MM.1S (cell line): ENCODE measurements at places on chromosomes 2 and 18.

DNA sequence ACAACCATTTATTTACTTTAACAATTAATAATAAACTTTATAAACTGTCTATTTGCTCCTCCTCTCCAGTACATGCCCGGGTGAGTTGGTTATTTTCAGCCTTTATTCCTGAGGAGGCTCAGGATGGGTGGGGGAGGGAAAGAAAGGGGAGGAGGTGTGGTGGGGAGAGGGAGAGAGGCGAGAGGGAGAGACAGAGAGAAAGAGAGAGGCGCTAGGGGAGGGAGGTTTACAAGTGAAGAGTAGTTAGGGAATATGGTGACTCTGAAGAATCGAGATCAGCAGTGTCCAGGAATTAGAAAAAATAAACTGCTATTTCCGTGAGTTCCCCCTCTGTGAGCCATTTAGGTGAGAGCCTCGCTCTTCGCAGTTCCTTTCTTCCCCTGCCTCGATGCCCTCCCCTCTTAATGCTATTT lies 138.9 kb downstream of the MEIS1 start:
- H3K27ac ChIP-seq = no peak overlapping the region
- H3K4me1 ChIP-seq = no peaks in the 10 kb centered on the region

DNA sequence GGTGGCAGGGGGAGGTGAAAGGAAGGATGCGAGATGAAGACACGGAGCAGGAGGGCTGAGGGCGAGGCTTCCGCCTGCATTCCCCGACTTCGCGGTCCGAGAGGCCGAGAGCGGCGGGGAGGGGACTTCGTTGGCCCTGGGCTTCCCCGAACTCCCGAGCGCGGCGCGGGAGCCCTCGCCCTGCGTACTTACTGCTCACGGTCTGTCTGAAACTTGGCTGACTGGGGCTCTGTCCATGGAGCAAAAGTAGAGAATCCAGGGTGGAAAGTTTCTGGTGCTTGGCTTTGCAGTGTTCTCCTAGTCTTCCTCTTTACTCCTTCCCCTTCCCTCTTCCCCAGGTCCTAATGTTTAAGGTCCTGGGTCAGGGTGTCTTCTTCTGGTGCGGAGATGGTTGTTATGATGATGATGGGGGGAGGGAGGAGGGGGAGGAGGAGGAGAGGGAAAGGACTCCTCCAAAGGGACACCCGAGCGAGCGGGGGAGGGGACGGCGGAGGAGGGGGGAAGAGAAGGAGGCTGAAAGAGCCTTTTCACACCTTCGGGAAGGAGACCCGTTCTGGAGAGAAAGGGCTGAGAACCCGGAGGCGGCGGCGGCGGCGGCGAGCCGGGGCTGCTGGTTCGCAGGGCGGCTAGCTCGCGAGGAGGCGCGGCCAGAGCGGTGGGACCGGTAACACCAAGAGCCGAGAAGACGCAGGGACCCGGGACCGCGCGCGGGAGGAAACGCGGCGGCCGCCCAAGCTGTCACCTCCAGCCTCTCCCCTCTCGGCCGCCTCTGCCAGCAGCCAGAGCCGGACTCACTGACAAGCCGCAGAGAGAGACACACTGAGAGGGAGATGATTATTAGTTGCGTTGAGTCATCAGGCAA lies at the start of gene SATB2:
Gene SATB2 (minus strand): TSS at position 793 of the 862 bp plus-strand sequence. CDS start 1,902 bp downstream, outside the sequence.
- H3K4me1 ChIP-seq = peaks cover 7% of the 10 kb centered on the region; the same call in 1 of the 2 replicates
- peak within 1 kb of the TSS; percentile 89 for H3K4me3 ChIP-seq
- H3K36me3 ChIP-seq = no peaks in the 10 kb centered on the region
- DNase-seq = peak; percentile 51

GRCh38 chr2:126643431-126643830 lies 12.5 kb upstream of the GYPC start:
- no peaks in the 10 kb centered on the region for H3K27me3 ChIP-seq
- DNase-seq = no peak
- H3K27ac ChIP-seq = no peak overlapping the region
- H3K4me3 ChIP-seq = no peak overlapping the region
- no peaks in the 10 kb centered on the region for H3K4me1 ChIP-seq

DNA sequence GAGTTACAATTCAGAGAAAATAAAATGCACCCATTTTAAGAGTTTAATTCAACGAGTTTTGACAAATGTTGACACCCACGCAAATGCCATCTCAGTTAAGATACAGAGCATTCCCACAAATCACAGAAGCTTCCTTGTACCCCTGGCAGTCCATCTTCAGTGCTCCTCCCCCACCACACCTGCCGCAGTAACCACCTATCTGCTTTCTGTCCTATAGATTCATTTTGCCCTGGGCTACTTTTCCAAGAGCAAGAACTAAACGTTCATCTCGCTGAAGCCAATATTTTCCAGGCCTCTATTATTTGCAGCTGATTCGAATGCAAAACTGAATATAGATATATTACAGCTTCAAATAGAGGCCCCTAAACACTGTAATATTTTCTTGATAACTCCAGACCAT lies 13.4 kb upstream of the HPCAL1 start:
- no peaks in the 10 kb centered on the region for H3K36me3 ChIP-seq
- no peak overlapping the region for H3K4me3 ChIP-seq
- H3K27ac ChIP-seq = no peak overlapping the region
- H3K27me3 ChIP-seq = no peaks in the 10 kb centered on the region
- no peaks in the 10 kb centered on the region; the same call in 1 of the 2 replicates for H3K4me1 ChIP-seq

DNA sequence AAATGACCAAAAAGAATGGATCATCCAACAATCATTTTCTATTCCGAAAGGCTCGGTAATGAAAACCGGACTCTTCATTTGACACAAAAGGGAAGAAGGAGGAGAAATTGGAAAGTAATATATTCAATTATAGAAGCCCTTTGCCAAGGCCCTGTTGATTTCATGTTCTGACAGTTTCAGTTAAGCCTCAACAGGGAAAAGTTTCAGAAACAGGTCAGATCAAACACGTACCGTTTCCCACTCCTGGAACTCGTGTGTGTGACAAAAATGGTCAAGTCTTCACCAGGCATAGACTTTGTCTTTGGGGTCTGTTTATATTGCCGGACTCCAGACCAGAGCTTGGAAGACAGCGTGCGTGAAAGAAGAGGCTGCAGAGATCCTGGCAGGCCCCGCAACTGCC lies 101.3 kb upstream of the BCL2L11 start:
- DNase-seq = no peak
- no peaks in the 10 kb centered on the region; the same call in 1 of the 2 replicates for H3K36me3 ChIP-seq
- H3K4me1 ChIP-seq = no peaks in the 10 kb centered on the region
- H3K4me3 ChIP-seq = no peak overlapping the region
- H3K27ac ChIP-seq = no peak overlapping the region

DNA sequence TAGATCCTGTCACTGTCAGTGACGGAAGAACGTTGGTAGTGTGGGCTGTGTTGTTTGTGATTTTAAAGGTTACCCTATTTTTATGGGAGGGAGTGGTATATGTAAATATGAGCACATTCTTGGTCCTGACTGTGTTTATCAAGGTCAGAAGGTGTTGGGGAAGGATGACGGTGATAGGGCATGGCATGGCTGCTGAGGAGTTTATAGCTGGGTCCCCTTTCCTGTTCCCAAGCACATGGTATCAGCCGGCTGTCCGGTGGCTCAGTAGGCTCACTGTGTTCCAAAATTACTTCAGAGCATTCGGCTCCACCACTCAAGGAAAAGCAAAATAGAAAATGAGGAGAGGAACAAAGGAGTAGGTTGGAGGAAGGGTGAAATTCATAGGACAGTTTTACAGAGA lies 28.6 kb downstream of the IRS1 start:
- DNase-seq = no peak
- no peaks in the 10 kb centered on the region for H3K36me3 ChIP-seq
- no peaks in the 10 kb centered on the region for H3K27me3 ChIP-seq
- H3K4me3 ChIP-seq = no peak overlapping the region
